ENCODE measurements at places on chromosomes 5 and 9.

DNA sequence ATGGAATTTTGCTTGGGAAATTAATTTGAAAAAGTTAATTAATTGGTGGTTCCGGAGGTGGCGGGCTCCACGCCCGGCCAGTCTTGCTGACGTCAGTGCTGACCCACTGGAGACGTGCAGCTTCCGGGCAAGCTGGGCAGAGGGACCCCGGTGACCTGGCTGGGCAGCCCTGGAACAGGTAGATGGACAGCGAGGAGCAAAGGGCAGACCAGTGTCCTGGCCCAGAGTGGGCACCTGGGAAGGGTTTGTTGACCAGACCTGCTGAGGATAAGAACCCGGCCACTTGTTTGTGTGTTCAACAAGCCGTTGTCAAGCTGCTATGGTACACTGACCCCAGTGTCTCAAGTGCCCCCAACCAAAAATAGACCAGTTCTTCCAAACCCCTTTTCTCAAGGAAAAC is 17.5 kb downstream of the CXXC5 start:
- DNase-seq: no peak

DNA sequence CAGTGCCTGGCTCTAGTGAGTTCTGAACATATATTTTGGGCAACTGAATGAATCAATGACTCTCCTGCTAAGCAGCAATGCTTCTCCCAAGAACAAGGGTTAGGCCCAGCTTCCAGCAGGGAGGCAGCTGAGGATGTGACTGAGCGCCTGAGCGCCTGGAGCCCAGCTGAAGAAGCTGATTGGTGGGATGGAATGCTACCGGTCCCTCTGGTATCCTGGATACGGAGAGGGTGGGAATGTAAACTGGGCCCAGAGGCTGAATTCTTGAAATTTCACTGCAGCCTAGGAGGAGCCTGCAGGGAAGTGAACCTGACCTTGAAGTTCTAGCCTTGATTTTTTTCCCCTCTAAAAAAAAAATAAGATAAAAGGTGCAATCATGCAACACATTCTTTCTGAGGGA is 43.2 kb downstream of the WWC1 start:
- peak; percentile 41 for DNase-seq

- peak; percentile 4 for DNase-seq
Measured at GRCh38 chr5:73436535-73437100, 12.0 kb downstream of the FOXD1 start.

- no peak for DNase-seq
Measured at GRCh38 chr5:161273410-161273809, 273.1 kb downstream of the GABRB2 start.

GRCh38 chr5:16489322-16489791 is 23.8 kb upstream of the ZNF622 start:
- peak; percentile 81 for DNase-seq

DNA sequence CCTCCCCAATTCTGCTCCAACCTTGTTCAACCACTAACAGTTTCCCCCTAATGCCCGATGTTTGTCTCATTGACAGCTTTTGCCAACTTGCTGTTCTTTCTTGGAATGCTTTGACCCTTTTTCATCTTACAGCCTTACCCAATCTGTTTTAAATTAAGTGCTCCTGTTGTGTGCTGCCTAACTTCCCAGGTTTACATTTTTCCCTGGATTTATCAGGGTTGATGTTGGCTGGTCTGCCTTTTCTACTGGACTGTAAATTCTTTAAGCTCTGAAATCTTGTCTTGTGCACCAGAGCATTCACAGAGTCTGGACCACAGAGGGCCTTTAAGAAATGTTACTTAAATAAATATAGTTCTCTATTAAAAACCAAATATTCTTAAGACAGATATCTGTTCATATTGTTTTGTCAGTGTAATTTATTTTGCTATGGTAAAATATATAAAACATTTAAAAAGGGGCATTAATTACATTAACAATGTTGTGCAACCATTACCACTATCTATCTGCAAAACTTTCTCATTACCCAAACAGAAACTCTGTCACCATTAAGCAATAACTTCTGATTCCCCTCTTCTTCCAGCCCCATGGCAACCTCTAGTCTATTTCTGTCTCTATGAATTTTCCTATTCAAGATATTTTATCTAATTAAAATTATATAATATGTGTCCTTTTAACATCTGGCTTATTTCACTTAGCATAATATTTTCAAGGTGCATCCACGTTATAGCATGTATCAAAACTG is 73.0 kb downstream of the OSTF1 start:
- DNase-seq: no peak

DNA sequence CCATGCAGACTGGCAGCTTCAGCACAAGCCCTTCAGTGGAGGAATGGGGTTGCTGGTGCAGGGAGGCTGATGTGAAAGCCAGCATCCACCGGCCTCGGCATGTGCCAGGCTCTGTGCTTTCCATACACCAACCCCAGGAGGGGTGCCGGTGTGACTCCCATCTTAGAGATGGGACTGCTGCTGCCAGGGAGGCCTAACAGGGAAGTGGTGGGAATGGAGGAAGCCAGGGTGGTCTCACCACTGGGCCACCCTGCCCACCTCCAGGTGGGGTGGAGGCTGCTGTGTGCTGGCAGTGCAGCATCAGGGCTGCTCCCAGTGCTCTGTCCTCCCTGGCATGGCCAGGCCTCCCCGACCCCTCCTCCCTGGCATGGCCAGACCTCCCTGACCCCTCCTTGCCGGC is 32.8 kb upstream of the PITX1 start:
- DNase-seq: no peak

GRCh38 chr9:27497883-27498417 is 26.1 kb upstream of the IFNK start:
- DNase-seq: no peak

- DNase-seq: no peak
Measured at GRCh38 chr9:32801530-32801929, 18.2 kb downstream of the TMEM215 start.

DNA sequence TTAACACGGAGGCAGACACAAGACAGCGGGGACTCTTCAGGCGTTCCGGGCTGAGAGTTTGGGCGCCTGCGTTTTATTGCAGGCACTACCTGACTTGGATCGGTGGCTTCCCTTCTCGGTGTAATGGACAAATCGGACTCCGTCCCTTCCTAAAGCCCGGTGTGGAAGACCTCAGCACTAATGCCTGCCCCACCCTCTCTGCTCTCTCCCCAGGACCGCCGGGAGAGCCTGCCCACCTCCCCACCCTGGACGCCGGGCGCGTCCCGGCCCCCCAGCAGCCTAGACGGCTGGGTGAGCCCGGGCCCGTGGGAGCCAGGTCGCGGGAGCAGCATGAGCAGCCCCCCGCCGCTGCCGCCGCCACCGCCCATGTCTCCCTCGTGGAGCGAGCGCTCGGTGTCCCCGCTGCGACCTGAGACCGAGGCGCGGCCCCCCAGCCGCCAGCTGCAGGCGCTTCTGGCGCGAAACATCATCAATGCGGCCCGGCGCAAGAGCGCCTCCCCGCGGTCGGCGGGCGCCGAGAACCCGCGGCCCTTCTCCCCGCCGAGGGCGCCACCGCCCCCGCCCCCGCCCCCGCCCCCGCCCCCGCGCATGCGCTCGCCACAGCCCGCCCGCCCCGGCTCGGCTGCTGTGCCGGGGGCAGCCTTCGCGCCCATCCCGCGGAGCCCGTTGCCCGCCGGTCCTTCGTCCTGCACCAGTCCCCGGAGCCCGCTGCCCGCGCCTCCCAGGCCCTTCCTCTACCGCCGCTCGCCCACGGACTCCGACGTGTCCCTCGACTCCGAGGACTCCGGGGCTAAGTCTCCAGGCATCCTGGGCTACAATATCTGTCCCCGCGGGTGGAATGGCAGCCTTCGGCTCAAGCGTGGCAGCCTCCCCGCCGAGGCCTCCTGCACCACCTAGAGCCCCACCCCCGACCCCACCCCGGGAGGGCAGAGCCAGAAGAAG is 4.6 kb upstream of the MYOZ3 start:
- DNase-seq: peak; percentile 73

DNA sequence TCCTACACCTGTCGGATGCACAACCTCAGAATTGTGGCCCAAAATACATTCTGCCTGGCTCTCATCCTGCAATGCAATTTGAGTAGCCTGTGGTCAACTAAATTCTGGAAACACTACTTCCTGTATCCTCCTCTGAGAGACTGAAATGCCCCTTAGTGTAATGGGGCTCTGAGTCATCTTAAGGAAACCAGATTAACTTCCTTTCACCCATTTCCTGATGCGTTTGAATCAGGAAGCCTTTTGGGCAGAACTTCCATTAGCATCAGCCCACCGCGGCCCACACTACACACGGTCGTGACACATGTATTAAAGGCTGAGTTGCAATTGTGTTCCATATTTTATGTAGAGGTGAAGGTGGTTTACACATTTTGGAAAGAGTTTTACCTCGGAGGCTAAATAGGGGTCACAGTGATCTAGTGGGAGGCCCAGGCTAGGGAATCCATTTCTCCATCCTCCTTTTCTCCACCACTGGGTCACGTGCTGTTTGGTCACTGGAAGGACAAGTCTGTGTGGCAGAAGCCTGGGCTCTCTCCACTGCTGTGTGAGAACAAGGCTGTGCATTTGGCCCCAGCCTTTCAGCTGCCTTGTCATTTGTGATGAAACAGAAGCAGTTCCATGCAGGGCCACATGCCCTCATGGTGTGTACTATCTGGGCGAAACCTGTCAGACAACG is 55.9 kb downstream of the DAP start:
- DNase-seq: peak; percentile 60
